GM23248 (cell line): ENCODE measurements at places on chromosomes 2 and 18.

GRCh38 chr2:177161741-177162460 is 50.7 kb upstream of the HNRNPA3 start:
- peak; percentile 83 for DNase-seq

- peak; percentile 93 for DNase-seq
These were observed 90.0 kb upstream of the HS6ST1 start for GRCh38 chr2:128408349-128409305.

GRCh38 chr2:74457129-74457548 is 1.1 kb upstream of the WBP1 start:
- no peak for DNase-seq

GRCh38 chr2:163155279-163155883 is 316.8 kb upstream of the KCNH7 start:
- peak; percentile 47 for DNase-seq

DNA sequence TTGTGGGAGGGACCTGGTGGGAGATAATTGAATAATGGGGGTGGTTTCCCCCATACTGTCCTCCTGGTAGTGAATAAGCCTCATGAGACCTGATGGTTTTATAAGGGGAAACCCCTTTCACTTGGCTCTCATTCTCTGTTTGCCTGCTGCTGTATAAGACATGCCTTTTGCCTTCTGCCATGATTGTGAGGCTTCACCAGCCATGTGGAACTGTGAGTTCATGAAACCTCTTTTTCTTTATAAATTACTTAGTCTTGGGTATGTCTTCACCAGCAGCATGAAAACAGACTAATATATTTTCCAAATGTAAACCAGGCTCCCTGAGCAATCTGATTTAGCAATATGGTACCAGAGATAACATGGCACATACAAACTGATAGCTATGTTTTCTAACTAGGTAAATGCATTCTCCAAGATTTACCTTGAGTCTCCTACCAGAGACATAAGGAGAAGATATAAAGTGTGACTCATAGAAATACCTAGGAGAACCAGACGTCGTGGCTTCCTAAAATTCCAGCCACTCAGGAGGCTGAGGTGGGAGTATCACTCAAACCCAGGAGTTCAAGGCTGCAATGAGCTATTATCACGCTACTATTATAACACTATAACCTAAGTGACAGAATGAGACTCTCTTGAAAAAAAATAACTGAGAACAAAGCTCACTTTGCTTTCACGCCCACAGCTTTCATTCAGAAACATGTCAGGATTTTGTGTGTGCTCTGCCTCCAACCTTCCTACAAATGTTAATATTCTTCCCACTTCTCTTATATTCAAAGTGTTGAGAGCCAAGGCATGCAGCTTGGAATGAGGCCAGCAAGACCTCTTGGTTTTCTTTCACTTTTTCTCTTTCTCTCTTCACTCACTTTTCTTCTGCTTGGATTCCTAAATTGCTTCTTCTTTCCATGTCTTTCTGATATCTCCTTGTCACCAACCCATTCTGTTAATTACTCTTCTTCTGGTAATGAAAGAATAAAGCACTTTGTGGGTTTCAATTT is 263.9 kb upstream of the UBE2E3 start:
- no peak for DNase-seq

GRCh38 chr2:181628590-181629585 is 28.0 kb downstream of the CERKL start:
- no peak for DNase-seq

DNA sequence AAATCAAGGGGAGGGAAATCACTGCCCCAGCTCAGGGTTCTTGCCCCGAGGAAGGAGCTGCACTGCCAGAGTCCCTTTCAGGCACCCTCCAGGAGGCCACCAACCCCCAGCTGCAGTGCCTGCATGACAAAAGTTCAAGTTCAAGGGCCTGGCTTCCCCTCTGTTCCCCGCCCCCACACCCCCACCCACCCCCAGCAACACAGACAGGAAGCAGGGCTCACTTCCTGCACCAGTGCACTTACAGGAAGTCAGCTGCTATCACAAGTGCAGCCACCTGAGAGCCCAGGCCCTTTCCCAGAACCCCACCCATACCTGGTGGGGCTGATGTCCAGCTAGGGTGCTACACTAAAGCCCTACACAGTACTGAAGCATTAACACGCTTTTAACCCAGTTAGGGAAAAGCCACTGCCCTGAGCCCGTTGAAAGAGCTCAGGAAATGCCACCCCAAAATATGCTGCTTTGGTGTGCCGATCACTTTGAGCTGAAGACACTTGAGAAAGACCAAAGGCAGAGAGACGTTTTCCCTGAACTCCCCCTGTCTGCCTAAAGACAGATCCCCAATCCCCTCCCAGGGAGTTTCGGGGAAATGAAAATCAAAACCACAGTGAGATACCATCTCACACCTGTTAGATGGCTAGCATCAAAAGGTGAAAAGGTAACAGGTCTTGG is 109.9 kb upstream of the CAB39 start:
- no peak for DNase-seq

DNA sequence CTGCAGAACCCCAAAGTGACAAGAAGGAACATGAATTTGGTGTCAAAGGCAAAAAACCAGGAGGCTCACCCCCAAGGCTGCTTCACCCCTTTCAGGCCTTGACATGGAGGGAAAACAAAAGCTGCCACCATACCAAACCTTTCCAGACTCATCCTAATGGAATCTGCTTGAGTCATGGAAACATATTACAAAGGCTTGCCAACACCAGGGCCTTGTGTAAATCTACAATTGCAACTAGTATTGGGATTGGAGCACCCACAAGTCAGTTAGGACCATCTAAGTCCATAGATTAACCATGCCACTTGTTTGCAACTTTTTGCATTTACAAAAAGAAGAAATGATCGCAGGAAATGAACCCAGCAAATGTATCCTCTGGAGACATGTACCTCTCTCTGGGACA is 297.6 kb downstream of the CDCA7 start:
- peak; percentile 91 for DNase-seq
